Central memory CD8-positive, alpha-beta T cell (primary cell): ENCODE measurements at places on chromosomes 3 and 15.

GRCh38 chr15:77689821-77690220 lies 57.1 kb upstream of the LINGO1 start:
- no peak for DNase-seq

GRCh38 chr3:32175607-32176197 lies 62.8 kb upstream of the CMTM8 start:
- DNase-seq = peak; percentile 27

- no peak for DNase-seq
Measured at GRCh38 chr3:16893618-16894200, 9.0 kb downstream of the PLCL2 start.

- DNase-seq = no peak
Measured at GRCh38 chr15:25739687-25740121, 123.4 kb downstream of the ATP10A start.

- DNase-seq = no peak
Measured at GRCh38 chr3:29465836-29466235, 185.0 kb downstream of the RBMS3 start.

- peak; percentile 22 for DNase-seq
Measured at GRCh38 chr15:101258238-101259144, 6.6 kb upstream of the CHSY1 start.
